ENCODE measurements at places on chromosomes 7 and 10.

DNA sequence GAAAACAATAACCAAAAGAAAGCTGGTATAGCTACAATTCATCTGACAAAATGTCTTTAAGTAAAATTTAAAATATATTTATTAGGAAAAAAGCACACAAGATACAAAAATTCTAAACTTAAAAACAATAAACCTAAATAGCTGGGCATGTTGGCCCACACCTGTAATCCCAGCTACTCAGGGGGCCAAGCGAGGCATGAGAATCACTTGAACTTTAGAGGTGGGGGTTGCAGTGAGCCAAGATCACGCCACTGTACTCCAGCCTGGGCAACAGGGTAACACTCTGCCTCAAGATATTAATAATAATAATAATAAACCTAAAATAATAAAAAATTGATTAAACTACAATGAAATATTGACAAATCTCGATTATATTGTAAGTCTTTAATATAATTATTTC is 77.8 kb upstream of the PDK4 start:
- no peak for DNase-seq

DNA sequence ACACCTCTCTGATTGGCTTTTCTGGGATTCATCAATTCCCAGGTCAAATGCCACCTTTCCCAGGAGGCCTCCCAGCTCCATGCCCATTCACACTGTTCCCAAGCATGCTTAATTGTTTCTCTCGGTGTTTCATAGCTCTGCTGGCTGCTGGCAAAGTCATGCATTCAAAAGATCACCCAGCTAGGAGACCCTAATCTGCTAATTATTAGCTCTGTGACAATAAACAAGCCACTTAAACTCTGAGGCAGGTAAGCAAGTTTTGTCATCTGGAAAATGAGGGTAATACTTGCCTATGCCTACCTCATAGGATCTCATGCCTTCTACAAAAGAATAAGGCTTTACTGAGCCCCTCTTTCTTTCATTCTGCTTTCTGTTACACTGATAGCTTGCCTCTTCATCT is 828 bp upstream of the KEL start:
- no peak for DNase-seq

DNA sequence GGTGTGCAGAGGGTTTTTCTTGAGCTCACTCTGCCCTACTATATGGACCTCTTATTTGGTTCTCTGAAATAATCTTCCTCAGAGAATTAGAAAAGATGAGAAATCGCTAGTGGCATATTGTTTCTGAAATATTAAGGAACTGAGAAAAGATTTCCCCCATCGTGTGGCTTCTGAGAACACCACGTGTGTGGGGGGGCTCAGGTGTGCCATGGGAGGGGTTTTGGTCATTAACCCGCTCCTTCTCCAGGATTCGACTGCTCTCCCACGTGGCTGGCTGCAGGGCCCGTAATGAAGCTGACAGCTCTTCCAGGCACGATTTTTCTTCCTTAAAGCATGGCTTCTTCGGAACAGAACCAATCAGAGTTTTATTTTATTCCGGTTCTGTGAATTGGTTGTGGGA is 67.7 kb downstream of the XRCC2 start:
- DNase-seq = no peak

DNA sequence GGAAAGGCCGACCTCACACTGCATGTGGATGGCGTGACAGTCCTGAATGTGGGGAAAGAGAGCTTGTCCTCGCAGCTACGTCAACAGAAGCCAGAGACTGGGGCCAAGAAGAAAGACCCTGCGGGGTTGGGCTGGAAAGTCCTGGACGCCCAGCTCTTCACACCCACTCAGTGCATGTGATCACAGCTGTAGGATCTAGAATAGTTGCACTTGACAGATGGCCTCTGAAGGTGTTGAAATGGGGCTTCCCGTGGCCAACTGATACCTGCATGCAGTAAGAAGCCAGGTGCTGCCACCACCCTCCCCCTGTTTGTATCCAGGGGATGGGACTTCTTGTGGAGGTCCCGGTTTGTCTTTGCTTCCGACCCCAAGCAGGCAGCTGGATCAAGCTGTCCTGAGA is 34.1 kb upstream of the OCM2 start:
- no peak for DNase-seq

GRCh38 chr7:137078781-137079180 is 210.3 kb downstream of the CHRM2 start:
- no peak for DNase-seq

- no peak for DNase-seq
These were observed 4.0 kb upstream of the GFRA1 start for GRCh38 chr10:116276981-116277380.

DNA sequence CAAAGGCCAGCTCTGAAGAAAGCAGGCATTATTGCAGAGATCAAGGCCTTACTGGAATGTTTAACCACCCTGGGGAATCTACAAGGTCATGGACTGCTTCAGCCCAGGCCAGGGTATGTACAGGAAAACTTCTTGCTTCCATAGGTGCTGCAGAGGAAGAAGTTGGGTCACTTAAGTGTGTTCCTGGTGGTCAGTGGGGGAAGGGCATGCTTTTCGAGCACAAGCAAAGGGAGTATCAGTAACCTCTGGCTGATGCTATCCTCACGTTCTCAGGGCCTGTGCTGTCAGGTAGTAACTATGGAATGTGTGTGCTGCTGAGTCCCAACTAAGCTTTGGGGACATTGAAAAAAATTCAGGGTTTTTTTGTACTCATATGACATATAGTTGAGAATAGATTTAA is 234.0 kb upstream of the SP4 start:
- DNase-seq = no peak

GRCh38 chr7:2564970-2565540 is 6.3 kb downstream of the IQCE start:
- no peak for DNase-seq

- DNase-seq = no peak
These were observed 76.4 kb upstream of the LRRC17 start for GRCh38 chr7:102836191-102836919.

DNA sequence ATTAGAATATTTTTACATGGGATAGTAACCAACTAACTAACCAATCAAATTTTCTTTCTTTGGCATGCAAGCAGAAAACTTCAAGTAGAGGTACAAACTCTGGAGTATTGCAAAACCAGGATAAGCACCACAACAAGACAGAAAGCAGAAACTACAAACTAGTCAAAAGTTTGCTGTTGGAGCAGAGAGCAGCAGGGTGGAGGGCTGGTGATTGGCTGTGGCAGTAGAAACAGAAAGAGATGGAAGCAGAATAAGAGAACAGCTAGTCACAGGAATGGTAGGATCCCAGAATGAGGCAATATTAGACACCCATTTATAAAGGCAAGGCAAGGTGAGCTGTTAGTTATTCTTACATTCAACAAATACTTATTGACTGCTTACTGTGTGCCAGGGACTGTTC is 6.8 kb upstream of the MACC1 start:
- no peak for DNase-seq

DNA sequence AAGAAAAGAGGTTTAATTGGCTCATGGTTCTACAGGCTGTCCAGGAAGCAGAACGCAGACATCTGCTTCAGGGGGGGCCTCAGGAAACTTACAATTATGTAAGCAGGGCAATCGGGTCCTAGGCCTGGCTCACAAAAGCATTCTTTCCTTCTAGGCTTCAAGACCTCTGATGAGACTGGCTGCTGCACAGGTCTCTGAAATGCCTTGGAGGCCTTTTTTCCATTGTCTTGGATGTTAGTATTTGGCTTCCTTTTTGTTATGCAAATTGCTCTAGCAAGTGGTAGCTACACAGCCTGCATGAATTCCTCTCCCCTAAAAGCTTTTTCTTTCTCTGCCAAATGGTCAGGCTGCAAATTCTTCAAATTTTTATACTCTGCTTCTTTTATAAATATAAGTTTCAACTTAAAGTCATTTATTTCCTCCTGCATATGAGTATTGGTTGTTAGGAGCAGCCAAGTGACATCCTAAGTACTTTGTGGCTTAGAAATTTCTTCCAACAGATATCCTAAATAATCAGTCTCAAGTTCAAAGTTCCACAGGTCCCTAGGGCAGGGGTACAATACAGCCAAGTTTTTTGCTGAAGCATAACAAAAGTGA is 83.1 kb upstream of the SEMA3A start:
- DNase-seq = no peak

DNA sequence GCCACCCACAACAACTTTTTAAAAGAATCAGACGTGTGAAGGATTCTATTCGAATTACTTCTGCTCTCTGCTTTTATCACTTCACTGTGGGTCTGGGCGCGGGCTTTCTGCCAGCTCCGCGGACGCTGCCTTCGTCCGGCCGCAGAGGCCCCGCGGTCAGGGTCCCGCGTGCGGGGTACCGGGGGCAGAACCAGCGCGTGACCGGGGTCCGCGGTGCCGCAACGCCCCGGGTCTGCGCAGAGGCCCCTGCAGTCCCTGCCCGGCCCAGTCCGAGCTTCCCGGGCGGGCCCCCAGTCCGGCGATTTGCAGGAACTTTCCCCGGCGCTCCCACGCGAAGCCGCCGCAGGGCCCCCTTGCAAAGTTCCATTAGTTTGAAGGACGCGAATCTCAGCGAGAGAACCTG is 461 bp upstream of the HTRA1 start:
- DNase-seq = no peak

DNA sequence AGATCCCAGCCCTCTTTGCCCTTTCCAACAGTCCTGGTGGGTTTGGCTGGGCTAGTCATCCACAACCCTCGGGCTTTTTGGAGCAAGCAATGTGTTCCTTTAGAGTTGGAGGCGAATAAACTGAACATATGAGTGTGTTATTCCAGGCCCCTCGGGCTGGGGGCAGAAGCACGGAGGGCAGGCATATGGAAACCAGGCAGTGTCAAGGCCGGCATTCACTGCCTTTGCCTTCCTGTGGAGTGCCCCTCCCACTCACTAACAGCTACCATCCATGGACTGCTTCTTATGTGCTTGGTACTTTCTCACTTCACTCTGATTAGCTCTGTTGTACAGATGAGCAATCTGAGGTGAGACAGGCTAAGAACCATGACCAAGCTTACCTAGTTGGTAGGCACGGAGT is 53.9 kb upstream of the EFCAB10 start:
- DNase-seq = no peak

DNA sequence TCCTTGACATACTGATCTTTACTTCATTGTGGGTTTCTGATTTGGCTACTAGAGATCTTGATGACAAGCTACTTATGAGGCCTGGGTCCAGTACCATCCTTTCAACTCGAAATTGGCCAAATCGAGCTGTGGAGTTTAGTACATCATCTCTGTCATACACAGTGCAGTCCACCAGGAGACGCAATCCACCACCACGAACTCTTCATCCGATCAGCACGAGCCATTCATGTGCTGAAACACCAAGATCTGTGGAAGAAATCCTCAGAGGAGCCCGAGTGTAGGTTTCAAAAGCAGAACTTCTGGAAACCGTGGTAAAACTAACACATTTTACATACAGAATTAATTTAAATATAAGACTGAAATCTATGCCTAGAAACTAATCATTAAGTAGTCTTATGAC is 14.2 kb downstream of the DNAJC9 start:
- no peak for DNase-seq

All from activated naive CD8-positive, alpha-beta T cell treated with anti-CD3 and anti-CD28 coated beads, Interleukin-2, amount 50 U/mL, for 24 hours (primary cell).